ENCODE measurements at places on chromosomes 13 and 19. TPM values are rescaled to one million over a fixed set of nuclear protein-coding genes. Genes with fewer than 3 reads are reported as not detected.

DNA sequence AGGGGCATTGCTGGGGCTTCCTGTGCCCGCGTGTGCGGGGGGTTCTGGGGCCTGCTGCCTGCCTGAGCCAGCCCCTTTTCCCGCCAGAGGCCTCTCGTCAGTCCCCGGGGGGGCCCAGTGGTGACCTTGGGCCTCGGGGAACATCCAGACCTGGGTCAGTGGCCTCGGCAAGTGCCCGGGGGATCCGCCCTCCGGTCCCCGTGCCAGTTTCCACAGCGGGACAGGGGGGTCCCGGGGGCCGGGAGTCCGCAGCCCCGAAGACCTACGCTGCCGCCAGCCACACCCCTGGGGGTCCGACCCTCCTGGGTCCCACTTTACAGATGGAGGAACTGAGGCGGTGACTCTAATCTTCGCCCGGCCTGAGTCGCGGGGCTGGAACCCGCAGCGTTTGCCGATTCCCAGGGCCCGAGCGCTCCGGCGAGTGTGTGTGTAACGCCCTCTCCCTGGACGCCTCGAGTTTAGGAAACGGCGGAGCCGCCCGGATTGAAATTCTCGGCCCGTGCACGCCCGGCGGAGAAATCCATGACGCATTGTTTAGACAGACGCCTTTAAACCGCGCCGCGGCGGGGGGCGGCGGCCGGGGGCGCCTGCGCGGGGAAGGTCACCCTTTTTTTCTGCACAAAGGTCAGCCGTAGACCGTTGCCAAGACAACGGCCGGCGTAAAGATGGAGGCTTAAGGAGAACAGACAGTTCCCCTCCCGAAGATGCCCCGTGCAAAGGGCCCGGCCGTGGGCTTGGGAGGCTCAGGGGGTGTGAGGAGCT, 39.3 kb downstream of the EFNA2 start:
- peak overlapping the region; percentile 9 for H3K4me3 ChIP-seq
- H3K27me3 ChIP-seq = peaks cover 29% of the 10 kb centered on the region
- H3K27ac ChIP-seq = no peak overlapping the region
- H3K36me3 ChIP-seq = no peaks in the 10 kb centered on the region
- H3K4me1 ChIP-seq = peaks cover 3% of the 10 kb centered on the region

Gene GIPR
- total RNA-seq = 2.3 TPM

- no peak for DNase-seq
- peaks cover 25% of the 10 kb centered on the region for H3K4me1 ChIP-seq
- no peak overlapping the region for H3K4me3 ChIP-seq
- H3K36me3 ChIP-seq = no peaks in the 10 kb centered on the region
Observed at GRCh38 chr19:576768-577438, 4.5 kb downstream of the BSG start.

DNA sequence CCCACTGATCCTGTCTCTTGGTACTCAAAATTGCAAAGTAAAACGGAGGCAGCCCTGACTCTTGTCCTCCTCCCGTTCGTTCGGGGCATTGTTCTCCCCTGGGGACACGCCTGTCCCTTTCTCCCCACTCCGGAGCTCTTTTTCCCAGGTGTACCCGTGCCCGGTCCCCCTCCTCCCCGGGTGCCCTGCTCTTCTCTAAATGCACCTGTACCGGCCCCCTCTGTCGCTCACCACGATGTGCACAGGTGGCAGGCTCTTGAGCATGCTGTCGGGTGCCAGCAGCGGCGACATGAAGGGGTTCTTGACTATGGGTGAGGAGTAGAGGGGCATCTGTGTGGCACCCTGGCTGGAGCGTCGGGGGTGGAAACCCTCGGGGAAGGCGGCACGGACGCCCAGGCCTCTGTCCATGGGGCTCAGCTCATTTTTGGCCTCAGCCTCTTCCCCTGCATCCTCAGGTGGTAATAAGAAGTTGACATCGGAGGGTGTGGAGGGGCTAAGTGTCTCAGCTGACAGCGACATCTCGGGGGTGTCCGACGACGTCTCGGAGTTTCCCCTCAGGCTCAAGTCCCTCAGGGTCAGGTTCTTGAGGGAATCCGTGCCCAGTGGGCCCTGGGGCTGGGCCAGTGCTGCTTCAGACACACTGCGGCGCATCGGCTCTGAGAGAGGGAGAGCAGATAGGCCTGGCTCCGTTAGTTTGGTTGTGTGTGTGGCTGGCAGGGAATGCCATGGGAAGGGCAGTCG, 12.4 kb upstream of the CNFN start:
- peak overlapping the region; percentile 71 for H3K4me3 ChIP-seq
- H3K4me1 ChIP-seq = peaks cover 29% of the 10 kb centered on the region
- no peaks in the 10 kb centered on the region for H3K27me3 ChIP-seq
- DNase-seq = no peak
- H3K27ac ChIP-seq = no peak overlapping the region
- peaks cover 20% of the 10 kb centered on the region for H3K36me3 ChIP-seq

Gene CEACAM16
- total RNA-seq = not detected

Gene NKG7
- 17.5 TPM for total RNA-seq

Gene TEX29
- total RNA-seq = 0.81 TPM

- no peaks in the 10 kb centered on the region for H3K36me3 ChIP-seq
- no peak overlapping the region for H3K27ac ChIP-seq
- no peak for DNase-seq
- no peaks in the 10 kb centered on the region for H3K4me1 ChIP-seq
Observed at GRCh38 chr13:71661921-71662320, 205.1 kb downstream of the DACH1 start.

Gene ZNF266
- total RNA-seq = 21.9 TPM

GRCh38 chr19:1665565-1666047, 13.2 kb upstream of the TCF3 start:
- H3K4me3 ChIP-seq = no peak overlapping the region
- peaks cover 20% of the 10 kb centered on the region for H3K27me3 ChIP-seq
- no peak overlapping the region for H3K27ac ChIP-seq

DNA sequence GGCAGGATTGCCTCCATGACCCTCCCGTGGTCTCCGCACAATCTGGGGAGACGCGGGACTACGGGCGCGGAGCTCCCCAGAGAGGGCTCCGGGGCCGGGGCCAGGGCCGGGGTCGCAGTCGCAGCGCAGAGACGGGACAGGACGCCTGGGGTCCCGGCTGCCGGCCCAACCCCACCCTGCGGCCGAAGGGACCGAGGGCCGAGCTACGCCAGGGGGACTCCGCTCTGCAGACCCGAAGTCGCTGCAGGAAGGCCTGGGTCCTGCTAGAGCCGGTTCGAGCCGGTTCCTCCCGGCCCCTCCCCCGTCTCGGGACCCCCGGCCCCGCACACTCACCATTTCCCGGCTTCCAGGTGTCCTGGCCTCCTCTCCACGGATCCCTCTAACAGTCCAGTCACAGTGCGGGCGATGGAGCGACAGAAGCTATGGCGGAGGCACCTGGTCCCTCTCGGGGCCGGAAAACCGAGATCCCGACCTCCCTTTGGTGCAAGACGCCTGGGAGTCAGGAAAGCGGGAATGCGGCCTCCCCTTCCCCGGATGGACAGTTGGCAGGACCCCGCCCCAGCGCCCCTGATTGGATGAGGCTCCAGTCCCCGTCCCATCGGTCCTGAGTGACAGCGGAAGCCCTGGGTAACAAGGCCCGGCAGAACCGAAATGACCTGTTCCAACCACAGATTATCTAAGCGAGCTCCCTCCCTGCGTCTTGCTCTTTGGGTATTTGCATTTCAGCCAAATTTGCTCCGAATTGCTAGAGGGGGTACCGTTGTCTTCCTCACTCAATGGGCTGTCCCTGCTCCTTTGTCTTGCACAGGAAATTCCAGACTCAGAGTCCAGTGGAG, at the start of gene ZNF625:
ZNF625 (minus strand) TSS at position 512 of the 836 bp plus-strand sequence; CDS start at position 336, 176 bp downstream.
- peak within 1 kb of the TSS; percentile 86 for H3K4me3 ChIP-seq
- peaks cover 2% of the 10 kb centered on the region for H3K36me3 ChIP-seq
- H3K27ac ChIP-seq = peak within 1 kb of the TSS; percentile 59
- peak; percentile 74 for DNase-seq
- H3K27me3 ChIP-seq = peaks cover 2% of the 10 kb centered on the region

Gene ZNF345
- 3.6 TPM for total RNA-seq

Gene DHPS
- total RNA-seq = 131 TPM

Gene ELL
- total RNA-seq = 14.1 TPM

All from activated naive CD4-positive, alpha-beta T cell treated with anti-CD3 and anti-CD28 coated beads for 36 hours (primary cell).